ENCODE measurements at places on chromosomes 3 and 15. TPM values are rescaled to one million over a fixed set of nuclear protein-coding genes. Genes with fewer than 3 reads are reported as not detected.

DNA sequence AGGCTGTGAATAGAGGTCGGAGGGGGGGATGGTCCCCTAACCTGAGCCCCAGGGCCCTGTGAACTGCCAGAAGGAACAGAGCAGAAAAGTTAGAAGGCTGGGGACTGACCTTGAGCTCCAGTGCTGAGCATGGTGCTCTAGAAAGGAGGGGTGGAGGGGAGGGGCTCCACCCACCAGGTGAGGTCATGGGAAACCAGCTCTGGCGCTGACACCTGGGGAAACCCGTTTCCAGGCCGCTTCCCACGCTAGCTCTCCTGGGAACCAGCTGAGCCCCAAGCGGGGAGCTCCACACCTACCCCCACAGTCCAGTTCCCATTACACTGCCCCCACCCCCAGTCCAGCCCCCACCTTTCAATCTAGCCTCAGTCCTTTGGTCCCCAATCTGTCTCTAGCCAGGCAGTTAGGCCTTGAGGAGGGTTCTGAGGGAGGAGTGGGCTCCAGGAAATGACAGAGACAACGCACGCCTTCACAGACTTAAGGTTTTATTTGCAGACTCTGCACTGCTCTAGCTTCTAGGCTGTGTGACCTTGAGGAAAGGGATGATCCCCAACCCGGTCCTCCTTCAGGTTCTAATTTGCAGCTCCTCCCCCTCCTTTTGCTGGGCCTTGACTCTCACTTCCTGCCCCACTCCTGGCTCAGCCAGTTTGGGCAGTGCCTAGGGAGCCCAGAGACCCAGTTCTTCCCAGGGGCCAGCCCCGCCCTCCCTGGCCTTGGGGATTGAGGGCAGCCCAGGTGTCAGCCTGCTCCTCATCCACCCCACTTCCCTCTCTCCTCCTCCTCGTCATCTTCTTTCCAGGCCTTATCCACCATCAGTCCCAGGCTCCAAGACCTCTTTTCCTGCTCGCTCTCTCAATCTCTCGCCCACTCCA is 2.1 kb downstream of the RHOV start:
- no peak for DNase-seq

GRCh38 chr15:98231696-98232440 is 271.4 kb downstream of the ARRDC4 start:
- no peak for DNase-seq

DNA sequence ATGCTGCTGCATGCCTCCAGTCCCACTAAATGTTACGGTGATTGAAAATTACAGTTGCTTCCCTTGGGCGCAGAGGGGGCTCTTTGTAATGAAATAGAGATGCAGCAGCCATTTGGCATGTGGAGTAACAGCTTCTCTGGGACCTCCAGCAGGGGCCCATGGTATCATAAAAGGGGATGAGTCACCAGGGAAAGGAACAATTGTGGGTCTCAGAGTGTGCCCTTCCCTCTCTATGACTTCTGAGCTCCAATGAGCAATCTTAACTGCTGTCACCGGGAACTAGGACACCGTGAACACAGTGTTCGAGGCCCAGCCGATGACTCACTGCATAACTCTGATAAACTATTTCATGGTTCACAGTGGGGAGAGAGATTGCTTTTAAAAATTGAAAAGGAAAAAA is 164.8 kb upstream of the NUDT16 start:
- peak; percentile 59 for DNase-seq

DNA sequence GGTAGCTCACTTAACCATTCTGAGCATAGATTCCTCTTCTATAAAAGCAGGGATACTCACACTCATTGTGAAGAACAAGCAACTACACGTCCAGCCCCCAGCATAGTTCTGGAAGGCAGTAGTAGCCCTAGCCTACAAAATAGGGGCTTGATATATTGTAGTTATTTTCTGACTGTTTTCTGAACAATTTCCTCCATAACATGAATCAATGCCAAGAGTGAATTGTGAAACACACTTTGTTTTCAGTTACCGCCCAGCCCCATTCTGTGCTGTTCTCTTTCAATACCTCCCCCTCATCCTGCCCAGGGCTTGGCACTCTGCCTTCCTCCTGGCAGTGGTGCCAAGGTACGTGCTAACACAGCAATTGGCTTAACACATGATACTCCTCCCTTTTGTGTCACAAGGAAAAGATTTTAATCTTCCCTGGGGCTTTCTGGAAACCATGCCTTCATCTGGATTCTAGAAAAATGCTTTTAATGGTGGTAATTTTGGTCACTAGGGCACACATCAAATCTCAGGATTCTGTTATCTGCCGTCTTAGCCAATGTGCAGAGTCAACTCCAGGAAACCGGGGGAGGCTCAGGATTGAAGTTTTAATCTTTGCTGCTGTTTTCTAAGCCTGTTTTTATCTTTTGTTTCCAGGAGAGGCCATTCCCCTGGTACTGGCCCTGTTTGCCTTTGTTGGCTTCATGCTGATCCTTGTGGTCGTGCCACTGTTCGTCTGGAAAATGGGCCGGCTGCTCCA is 37.2 kb downstream of the IL20RB start:
- DNase-seq = no peak

- no peak for DNase-seq
Measured at GRCh38 chr3:62631488-62631887, 243.7 kb downstream of the CADPS start.

GRCh38 chr3:23712656-23713559 is 92.8 kb upstream of the UBE2E1 start:
- DNase-seq = peak; percentile 46

DNA sequence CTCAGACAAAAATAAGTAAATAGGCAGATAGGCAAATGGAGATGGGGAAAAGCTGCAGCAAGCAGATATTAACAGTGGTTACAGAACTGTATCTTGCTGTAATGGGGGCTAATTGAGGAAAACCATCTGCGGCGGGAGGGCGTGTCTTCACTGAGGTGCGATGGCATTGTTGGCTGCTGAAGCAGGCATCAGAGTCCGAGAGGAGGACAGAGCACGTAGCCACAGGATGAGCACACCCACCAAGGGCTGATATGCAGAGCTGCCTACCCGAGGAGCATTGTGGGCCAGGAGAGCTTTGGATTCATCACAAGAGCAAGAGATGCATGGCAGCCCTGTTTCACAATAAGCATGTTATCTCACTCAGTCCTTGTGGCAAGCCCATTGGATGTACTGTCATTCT is 30.4 kb downstream of the CHRNA7 start:
- DNase-seq = no peak

DNA sequence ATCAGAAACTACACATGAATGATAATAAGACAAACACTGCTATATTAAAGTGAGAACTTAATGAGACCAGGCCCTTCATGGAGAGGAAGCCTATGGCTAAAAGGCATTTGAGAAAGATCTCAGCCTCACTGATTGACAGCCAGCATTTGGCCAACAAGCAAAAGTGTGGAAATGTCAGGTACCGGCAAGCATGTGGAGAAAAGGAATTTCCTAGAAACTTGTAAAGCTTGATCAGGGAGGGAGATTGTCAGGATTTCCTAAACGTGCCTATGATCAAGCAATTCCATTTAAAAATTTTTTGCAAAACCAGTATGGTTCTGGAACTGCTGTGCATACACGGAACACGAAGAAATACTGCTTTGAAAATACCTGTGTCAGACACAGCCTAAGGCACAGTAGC is 220.3 kb upstream of the ATP10A start:
- DNase-seq = no peak

DNA sequence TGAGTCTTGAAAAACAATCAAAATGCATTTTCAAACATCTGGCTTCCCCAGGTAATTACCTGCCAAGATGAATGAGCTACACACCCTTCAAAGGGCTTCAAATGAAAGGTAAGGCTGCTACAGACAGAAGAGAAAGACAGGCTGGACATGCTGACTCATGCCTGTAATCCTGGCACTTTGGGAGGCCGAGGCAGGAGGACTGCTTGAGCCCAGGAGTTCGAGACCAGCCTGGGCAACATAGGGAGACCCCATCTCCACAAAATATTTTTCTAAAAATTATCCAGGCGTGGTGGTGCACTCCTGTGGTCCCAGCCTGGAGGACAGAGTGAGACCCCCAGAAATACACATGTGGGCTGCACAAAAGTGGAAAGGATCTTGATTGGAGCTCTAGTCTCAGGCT is 14.5 kb upstream of the ZFYVE19 start:
- no peak for DNase-seq

- no peak for DNase-seq
Measured at GRCh38 chr3:107861904-107862303, 228.9 kb downstream of the CD47 start.

DNA sequence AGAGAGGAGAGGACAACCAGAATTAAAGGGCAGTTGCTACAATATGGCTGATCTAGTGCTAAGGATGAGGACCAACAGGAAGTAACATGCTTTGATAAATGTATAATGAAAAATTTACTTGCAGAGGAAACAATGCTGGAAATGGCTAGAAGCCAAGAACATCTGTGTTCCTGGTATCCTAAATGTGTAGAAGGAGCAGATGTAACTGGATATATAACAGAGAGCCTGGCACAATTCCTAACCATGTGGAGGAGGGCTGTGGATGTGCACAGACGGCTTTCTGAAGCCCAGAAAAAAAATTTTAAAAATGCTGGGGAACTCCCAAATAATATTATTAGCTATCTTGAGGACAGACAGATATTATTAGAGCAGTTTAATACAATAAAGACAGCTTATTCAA is 159.4 kb upstream of the GBE1 start:
- DNase-seq = no peak

MEIS2 gene
- 22.0 TPM for total RNA-seq

ERICH6 gene
- total RNA-seq = not detected

CHST13 gene
- total RNA-seq = not detected

IQCH gene
- 1.7 TPM for total RNA-seq

Data from Caki2 (cell line).